ENCODE measurements at places on chromosomes 16 and 17. TPM values are rescaled to one million over a fixed set of nuclear protein-coding genes. Genes with fewer than 3 reads are reported as not detected.

DNA sequence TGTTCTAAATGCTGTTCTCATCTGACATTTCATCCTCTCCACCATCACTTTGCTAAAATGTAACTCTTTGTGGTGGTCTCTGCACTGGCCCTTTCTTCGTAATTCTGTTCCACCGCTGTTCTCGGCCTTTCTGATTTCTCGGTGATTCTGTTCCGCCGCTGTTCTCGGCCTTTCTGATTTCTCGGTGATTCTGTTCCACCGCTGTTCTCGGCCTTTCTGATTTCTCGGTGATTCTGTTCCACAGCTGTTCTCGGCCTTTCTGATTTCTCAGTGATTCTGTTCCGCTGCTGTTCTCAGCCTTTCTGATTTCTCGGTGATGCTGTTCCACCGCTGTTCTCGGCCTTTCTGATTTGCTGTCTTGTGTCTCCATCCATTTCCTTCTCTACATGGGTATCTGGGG is 12.3 kb downstream of the FOXF1 start:
- DNase-seq: no peak

DNA sequence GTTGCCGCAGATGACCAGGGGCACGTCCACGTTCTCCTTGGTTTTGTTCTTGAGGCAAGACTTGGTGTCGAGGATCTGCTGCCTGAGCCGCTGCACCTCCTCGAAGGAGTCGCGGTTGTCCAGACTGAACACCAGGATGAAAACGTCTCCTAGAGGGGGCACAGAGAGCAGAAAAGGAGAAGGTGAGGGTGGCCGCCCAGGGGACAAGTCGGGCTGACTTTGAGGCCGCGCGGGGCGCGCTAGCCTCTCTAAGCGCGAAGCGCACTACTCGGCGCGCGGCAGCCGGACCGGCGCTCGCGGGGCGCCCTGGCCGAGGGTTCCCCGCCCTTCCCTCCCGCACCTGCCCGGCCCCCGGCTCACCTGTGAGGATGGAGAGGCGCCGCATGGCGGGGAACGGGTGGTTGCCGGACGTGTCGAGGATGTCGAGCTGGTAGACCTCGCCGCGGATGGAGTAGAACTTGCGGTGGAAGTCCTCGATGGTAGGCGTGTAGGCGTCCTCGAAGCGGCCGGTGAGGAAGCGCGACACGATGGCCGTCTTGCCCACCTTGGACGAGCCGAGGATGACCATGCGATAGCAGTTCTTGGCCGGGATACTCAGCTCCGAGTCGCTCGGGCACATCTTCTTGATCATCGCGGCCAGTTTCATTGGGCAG is 533 bp downstream of the RASD1 start:
- no peak for DNase-seq

- no peak for DNase-seq
Observed at GRCh38 chr16:80230328-80231120, 310.3 kb upstream of the DYNLRB2 start.

DNA sequence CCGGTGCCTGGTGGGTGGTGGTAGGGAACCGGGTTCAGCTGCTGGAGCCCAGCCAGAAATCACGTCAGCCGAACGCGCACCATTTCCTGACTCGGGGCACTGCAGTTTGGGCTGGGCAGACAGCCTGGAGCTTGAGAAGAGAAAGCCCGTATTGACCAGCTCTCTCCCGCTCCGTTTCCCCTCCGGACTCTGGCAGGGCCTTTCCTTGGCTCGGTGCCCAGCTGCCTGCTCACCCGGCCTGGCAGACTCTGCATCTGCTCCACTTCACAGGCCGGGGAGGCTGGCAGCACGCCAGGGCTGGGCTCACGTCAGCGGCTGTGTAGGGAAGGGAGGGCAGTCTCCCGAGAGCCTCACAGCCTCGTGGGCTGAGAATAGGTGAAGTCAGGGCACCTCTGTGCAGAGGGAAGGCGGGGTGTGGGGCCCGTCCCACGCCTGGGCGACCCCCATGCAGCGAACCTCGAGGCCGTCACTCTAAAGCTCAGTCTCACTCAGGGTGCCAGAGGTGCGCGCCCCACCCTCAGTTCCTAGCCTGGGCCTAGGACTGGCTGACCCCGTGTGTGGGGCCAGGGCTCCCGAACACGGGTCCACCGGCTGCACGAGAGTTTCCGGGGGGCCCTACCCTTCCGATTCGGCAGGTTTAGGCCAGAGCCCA is 59.1 kb downstream of the OR1D5 start:
- DNase-seq: peak; percentile 89

DNA sequence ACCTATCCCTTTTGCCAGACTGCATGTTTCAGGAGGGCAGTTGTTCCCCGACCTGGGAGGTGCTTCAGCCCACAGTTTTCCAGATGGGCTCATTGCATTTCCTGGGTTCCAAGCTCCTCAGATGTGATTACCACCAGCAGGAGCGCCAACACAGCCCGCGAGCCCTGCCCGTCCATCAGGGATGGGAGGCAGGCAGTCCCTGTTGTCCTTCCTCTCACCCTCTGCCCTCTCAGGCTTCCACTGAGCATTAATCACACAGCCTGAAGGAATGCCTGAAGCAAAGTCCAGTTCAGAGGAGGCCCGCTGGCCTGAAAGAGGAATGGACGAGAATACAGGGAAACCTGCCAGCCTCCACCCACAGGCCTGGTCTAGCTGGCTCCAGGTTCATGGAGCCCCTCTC is 256.3 kb upstream of the SDK2 start:
- DNase-seq: no peak

DNA sequence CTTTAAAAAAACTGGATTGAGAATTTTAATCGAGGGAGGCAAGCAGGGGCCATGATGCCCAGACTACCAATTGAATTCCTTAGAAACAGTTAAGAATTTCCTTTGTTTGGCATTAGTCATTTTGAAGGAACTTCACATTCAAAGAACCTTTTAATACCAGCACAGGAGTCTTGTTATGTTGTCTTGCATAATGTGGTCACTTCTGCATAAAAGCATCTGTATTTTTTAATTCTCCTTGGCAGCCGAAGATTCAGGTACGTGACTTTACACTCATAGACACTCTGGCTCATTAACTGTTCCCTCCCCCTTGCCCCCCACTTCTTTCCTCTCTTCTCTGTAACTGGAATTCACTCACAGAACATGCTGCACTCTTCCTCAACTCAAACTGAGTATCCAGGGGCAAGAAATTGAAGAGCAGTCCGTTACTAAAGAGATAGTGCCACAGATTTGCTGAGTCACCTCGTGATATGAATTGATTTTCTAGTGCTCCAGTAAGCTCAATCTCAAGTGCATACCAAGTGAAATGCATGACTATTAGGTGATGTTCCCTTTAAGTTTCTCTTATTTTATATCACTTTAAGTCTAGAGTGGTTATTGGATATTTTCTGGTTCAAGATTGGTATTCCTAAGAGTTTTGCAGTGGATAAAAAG is 572.2 kb upstream of the SOX9 start:
- DNase-seq: no peak

- DNase-seq: no peak
Observed at GRCh38 chr17:74343526-74344284, 17.7 kb downstream of the KIF19 start.

GRCh38 chr17:35909408-35909807 is 21.2 kb downstream of the RDM1 start:
- DNase-seq: no peak

EVPLL gene
- total RNA-seq: 5.7 TPM

GRCh38 chr16:47377154-47377553 is 83.7 kb downstream of the ITFG1 start:
- DNase-seq: no peak

Measured in PC-9 (cell line).